Stimulated activated CD8-positive, alpha-beta memory T cell treated with anti-CD3 and anti-CD28 coated beads, Interleukin-4, amount 100 ng/mL, for 4 hours (primary cell): ENCODE measurements at places on chromosomes 16 and 17.

GRCh38 chr17:2580151-2580550 is 13.3 kb upstream of the PAFAH1B1 start:
- DNase-seq: no peak

DNA sequence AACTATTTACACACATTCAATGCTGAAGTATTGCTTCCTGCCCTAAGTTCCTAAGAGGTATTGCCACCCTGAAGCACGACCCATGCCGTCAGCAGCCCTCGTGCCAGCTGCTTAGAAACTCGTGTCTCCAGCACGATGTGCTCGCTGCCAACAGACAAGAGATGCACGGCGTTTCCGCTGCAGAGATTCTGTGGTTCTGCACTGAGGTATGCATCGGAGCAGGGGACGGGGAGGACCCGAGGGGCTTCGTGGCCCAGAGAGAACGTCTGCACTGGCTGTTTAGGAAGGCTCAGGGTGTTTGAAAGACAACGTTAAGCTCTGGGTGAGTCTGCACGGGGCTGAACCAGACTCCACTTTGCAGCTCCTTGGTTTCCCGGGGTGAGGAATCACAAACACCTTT is 82.7 kb upstream of the CREBBP start:
- DNase-seq: no peak

- no peak for DNase-seq
Observed at GRCh38 chr16:546909-547770, 13.1 kb upstream of the PRR35 start.

GRCh38 chr17:6894206-6894528 is 62.6 kb upstream of the TEKT1 start:
- DNase-seq: no peak

GRCh38 chr16:31145398-31145990 is 4.4 kb downstream of the PRSS36 start:
- no peak for DNase-seq

DNA sequence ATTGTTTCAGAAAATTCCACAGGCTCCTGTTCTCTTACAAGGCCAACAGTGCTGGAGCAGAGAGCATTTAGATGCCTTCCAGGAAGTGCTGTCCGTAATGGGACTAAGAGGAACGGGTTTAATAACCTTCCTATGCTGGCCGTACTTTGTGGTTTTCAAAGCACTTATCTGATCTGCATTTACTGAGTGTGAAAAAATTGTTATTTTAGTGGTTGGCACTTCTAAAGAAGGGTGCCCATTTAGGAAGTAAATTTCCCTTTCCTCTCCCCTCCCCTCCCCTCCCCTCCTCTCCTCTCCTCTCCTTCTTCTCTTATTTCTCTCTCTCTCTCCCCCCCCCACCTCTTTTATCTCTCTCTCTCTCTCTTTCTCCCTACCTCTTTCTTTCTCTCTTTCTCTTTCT is 72.0 kb upstream of the DNAJA2 start:
- no peak for DNase-seq
